Stimulated activated CD4-positive, alpha-beta T cell treated with anti-CD3 and anti-CD28 coated beads, TNF-alpha, amount 100 ng/mL, for 4 hours (primary cell): ENCODE measurements at places on chromosomes 16 and 17.

- no peak for DNase-seq
These were observed 151.0 kb upstream of the CDC42EP4 start for GRCh38 chr17:73462823-73463222.

GRCh38 chr17:28982131-28982793 lies 23.6 kb downstream of the SEZ6 start:
- no peak for DNase-seq

GRCh38 chr17:77120868-77121267 lies 19.9 kb upstream of the SEC14L1 start:
- no peak for DNase-seq

GRCh38 chr17:67509390-67510287 lies 132.6 kb downstream of the PITPNC1 start:
- DNase-seq, result no peak

- no peak for DNase-seq
These were observed 13.9 kb downstream of the MYL4 start for GRCh38 chr17:47223007-47223406.

DNA sequence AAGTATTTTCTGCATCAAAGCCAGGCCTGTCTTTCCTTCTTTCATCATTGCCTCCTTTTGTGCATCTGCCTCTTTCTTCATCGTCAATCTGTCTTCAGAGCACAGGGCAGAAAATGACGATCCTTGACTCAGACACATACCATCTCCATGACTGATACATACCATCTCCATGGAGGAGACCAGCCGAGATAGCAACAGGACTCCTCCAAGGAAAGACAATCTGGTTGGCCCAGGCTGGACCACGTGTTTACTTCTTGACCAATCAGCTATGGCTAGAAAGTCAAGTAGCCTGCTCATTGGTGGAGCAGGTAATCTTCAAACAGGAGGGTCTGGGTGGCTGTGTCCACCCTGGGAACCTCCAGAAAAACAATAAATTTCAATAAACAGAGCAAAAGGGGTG lies 164.6 kb downstream of the CPPED1 start:
- no peak for DNase-seq

- DNase-seq, result no peak
These were observed 4.7 kb upstream of the KDM8 start for GRCh38 chr16:27198451-27199234.

DNA sequence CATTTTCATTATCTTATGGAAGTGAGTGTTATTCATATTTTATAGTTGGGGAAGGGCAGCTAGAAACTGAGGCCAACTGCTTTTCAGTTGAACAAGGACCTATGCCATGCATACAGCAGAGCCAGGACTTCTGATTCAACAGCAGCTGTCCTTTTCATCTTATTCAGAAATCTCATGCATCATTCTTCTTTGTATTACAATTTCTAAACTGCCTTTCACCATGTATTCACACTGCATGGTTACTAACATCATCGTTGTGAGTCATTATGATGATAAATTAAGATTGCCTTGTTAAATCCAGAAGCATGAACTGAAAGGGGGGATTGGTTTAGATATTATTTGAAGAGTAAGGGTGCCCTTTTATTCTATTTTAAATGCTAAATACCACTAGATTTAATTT lies 1470.1 kb upstream of the GOT2 start:
- DNase-seq, result no peak

DNA sequence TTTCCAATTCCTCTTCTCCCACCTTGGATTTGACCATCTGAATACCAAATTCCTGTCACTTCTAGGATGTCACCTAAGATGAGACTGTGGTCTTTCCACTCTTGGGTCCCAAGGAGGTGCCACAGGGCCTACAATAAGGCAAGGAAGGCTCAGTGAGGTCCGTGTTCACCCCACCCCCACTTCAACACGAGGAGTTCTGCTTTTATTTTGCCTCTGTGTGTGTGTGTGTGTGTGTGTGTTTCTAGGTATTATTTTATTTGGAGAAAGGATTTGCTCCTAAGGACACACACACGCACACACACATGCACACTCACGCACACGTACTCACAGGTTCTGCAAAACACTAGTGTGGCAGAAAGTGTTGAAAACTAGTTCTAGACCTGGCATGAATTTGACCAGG lies 24.5 kb upstream of the PHOSPHO1 start:
- DNase-seq, result no peak

- DNase-seq, result no peak
These were observed 33.3 kb downstream of the PECAM1 start for GRCh38 chr17:64357191-64357981.

DNA sequence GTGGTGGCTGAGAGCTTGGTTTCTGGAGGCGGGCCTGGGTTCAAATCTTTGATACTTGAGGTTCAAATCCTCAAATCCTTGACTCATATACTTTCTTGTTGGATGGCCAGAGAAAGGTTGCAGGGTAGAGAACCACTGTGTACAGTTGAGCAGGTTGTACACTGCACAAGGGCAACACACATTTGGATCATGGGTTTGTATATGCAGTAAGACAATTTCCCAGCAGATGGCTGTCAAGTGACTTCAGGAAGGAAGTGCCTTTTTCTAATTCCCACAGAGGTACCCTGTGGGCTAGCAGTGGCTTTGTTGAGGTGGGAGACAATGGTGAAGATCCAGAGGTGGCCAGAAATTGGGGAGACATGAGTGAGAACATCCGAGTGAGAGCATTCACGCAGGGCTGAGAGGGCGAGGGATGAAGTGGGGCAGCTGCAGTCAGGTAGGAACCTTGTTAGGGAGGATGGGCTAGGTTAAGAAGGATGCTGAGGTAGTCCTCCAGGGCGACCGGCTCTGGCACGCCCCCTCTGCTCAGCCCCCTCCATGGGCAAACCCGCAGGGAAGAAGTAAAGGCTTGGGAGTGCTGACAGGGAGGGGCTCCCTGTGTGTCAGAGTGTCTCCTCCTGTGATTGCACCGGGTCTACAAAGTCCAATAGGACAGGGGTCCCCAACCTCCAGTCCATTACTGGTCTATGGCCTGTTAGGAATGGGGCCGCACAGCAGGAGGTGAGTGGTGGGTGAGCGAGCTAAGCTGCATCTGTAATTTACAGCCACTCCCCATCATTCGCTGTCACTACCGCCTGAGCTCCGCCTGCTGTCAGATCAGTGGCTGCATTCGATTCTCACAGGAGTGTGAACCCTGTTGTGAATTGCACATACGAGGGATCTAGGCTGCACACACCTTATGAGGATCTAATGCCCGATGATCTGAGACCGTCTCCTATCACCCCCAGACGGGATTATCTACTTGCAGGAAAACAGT lies 2.7 kb downstream of the C16orf89 start:
- no peak for DNase-seq

GRCh38 chr16:20415541-20415940 lies 6.2 kb downstream of the ACSM5 start:
- DNase-seq, result no peak

GRCh38 chr17:80904036-80904753 lies 87.4 kb upstream of the CHMP6 start:
- no peak for DNase-seq

DNA sequence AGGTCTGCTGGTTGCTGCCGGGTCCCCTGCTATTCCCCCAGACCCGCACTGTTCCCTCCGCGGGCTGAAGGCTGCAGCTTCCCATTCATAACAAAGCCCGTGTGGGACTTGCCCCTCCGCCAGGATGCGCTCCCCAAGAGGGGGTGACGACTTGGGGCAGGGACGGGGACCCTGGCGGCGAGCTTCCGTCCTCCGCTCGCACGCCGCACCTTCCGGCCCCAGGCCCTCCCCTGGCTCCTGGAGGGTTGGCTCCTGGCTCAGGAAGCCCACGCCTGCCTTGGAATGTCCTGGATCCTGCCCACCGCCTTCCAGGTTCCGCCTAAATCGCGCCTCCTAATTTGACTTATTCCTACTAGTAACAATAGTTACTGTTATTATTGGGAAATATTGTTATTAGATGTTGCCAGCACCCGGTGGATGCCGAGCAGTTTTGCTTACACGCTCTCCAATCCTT lies 1.1 kb upstream of the TFAP4 start:
- DNase-seq, result peak; percentile 15

DNA sequence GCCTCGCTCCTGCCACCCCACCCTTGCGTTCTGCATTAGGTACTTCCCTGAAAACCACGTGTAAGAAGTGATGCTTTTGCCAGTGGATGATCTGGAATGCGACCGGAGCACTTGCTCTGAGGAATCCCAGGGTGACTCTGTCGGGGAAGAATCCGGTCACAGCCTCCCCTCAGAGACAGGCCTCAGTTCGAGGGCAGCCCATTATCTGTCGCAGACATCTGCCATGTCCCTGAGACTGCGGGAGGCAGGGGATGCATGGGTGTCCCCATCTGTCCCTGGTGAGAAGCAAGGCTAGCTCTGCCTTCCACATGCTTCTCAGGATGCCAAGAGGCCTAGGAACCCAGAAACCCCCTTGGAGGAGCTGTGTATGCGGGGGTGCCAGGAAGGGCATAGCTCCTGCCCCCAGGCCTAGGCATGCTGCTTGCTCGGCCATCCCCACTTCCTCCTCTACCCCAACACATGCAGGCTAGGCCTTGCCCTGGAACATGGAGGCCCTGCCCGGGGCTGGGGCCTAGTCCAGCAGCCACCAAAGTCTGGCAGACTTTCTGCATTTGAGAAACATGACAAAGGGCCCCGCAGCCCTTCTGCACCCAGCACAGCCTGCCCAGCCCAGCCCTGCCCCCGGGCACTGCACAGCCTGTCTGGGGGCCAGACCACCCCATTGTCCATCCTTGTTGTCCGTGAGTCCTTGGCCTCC lies 20.5 kb downstream of the MNT start:
- no peak for DNase-seq

- DNase-seq, result no peak
These were observed 12.5 kb downstream of the ARL4D start for GRCh38 chr17:43411369-43411677.

GRCh38 chr17:49977463-49978389 lies 8.7 kb downstream of the DLX4 start:
- no peak for DNase-seq

DNA sequence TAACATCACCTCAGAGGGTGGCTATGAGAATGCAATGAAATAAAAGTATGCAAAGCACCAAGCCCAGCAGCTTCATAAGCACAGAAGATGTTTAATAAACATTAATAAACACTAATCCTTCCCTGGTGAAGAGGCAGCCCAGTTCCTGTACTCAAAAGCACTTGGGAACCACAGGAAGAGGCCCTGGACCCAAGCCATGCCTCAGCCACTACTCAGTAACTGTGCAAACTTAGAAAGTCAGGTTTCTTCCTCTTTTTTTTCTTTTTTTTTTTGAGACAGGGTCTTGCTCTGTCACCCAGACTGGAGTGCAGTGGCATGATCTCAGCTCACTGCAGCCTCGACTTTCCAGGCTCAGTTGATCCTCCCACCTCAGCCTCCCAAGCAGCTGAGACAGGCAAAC lies 5.3 kb downstream of the ARHGAP17 start:
- DNase-seq, result no peak

DNA sequence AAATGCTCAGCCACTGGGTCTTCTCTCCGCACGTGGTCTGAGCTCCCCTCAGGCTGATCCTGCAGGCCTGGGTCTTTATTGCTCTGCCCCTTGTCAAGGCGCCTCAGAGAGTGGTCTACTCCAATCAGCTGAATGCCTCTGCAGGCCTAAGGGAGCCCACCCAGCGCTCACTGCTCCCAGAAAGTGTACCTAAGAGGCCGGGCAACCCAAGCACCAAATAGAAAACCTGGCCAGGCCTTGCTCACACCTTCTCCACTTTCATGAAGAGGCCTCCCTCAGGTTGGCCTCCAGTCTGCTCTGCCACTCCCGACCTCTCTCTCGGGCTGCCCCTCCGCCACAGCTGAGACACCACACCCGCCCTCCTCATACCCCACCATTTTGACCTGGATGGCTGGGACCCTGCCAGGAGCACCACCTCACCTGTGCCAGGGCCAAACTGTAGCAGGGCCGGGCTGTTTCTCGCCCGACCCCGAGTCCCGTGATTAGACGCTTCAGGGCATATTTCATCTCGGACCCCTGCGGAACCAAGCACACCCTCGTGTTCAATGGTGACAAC lies 665 bp downstream of the MYBBP1A start:
- DNase-seq, result no peak

GRCh38 chr16:85245307-85246172 lies 133.3 kb upstream of the CIBAR2 start:
- peak; percentile 10 for DNase-seq

DNA sequence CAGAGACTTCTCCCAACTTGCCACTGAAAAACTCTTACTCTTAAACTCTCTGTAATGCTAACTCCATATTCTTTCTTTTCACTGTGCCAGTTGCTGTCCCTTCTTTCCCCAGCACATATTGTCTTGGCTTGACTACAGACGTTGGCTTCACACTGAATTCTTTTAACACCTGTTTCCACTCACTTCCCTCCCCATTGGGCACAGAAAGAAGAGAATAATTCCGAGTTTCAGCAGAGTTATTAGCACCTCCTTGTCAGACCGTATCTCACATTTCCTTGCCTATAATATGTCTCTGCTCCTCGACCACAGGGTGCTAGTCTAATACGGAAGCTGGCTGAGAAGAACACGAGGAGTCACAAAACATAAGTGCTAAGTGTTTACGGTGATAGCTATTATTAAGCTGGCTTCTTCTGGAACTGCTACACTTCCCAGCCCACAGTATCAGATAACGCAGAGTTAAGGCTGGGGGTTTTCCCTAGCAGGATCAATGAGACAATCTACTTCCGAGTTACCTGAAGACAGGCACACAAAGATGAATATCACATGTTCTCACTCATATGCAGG lies 188.5 kb upstream of the CDH8 start:
- no peak for DNase-seq

- no peak for DNase-seq
These were observed 34.1 kb upstream of the DHX8 start for GRCh38 chr17:43449470-43450248.

- DNase-seq, result peak; percentile 41
These were observed at the start of gene SLC46A1 for GRCh38 chr17:28405632-28406472. Gene SLC46A1, minus strand, starts transcription at chr17:28406212. Its CDS starts 98 bp downstream, at chr17:28406114.

DNA sequence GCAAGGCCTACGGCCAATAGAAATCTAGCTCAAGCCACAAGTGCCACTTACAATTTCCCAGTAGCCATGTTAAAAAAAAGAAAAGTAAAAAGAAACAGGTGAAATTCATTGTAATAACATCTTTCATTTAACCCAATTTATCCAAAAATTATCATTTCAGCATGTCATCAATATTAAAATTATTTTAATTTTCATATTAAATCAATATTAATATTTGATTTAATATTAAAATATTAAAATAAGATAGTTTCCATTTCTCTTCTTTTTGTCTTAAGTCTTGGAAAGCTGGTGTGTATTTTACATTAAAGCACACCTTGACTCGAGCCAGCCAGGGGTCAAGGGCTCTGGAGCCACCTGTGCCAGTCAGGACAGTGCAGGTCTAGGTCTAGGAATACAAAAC lies 12.7 kb upstream of the C16orf74 start:
- DNase-seq, result no peak

GRCh38 chr16:86143666-86144065 lies 244.7 kb downstream of the IRF8 start:
- DNase-seq, result no peak

- DNase-seq, result no peak
These were observed 490.8 kb downstream of the NPIPA7 start for GRCh38 chr16:16869746-16870145.

GRCh38 chr17:58187675-58188074 lies 4.9 kb upstream of the EPX start:
- DNase-seq, result no peak

- no peak for DNase-seq
These were observed 8.1 kb downstream of the ZCCHC14 start for GRCh38 chr16:87484487-87485331.
